Activated CD8-positive, alpha-beta memory T cell treated with anti-CD3 and anti-CD28 coated beads for 24 hours (primary cell): ENCODE measurements at places on chromosomes 13 and 19.

DNA sequence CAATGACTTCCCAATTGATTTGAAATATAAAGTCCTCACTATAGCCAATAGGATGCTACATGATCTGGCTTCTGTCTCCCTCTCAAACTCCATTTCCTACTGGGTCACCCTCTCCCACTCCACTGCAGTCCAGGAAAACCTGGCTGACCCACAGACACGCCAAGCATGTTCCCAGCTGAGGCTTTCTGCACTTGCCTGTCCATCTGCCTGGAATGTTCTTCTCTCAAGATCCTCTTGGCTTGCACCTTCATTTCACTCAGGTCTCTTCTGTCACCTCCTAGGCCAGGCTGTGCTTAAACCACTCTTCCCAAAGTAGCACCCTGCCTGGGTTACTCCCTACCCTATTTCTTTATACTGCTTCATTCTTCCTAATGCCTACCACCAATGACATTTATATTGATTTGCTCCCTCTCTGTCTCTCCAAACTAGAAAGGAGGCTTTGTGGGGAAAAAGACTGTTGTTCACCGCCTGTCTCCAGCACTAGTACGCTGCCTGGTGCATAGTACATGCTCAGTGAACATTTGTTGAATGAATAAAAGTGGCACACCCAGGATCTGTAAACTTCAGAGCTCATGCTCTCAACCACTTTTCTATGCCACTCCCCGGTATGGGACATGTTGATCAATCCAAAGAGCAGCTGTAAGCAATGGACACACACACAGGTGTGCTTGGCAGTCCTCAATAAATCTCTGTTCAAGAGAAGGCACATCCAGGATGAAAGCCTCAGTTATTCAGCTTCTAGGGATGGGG lies 261.3 kb downstream of the FOXO1 start:
- no peak for DNase-seq

- DNase-seq, result no peak
Measured at GRCh38 chr19:50551034-50551714, 17.1 kb downstream of the LRRC4B start.

- no peak for DNase-seq
Measured at GRCh38 chr19:49639401-49640112, 386 bp downstream of the RRAS start.

DNA sequence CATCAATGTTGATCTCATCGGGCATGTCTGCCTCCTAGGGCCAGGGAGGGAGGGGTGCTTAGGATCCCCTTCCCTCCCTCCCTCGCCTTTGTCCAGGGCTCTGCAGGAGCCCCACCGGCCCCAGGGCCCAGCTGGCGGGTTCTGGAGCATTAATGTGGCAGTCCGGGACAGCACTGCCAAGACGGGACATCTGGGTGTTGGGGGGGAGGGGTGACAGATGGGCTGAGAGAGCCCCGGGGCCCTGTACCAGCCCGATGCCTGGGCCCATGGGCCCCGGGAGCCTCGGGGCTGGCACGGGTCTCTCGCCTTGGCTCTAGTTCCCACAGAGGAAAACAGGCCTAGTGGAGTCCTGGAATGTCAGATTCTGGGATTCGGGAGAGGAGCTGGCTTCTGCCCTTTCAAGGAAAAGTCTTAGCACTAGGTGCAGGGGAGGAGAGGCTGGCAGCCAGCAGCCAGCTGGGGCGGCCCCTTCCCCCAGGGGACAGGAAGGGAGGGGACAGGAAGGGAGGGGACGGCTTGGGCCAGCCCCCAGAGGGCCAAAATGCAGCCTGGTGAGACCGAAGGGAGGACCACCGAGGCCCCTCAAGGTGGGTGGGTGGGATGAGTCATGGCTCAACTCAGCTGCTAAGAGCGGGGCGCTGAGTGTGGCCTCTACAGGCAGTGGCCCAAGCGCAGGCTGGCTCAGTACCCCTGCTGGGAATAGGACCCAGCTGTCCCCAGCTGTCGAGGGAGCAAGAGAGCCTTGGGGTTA lies 3.1 kb downstream of the PPP1R14A start:
- DNase-seq, result no peak

DNA sequence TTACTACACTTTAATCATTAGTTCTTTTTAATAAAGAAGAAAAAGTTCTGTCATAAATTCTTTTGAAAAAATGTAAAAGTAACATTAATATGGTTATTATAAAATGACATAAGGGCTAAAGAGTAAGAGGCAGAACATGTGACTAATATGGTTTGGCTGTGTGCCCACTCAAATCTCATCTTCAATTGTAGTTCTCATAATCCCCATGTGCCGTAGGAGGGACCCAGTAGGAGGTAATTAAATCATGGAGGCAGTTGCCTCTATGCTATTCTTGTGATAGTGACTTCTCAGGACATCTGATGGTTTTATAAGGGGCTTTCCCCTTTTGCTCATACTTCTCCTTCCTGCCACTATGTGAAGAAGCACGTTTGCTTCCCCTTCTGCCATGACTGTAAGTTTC lies 104.5 kb downstream of the UGGT2 start:
- DNase-seq, result no peak
